T-helper 1 cell (primary cell): ENCODE measurements at places on chromosomes 12 and 14.

- no peak for DNase-seq
Measured at GRCh38 chr12:118271183-118271582, 101.5 kb downstream of the TAOK3 start.

DNA sequence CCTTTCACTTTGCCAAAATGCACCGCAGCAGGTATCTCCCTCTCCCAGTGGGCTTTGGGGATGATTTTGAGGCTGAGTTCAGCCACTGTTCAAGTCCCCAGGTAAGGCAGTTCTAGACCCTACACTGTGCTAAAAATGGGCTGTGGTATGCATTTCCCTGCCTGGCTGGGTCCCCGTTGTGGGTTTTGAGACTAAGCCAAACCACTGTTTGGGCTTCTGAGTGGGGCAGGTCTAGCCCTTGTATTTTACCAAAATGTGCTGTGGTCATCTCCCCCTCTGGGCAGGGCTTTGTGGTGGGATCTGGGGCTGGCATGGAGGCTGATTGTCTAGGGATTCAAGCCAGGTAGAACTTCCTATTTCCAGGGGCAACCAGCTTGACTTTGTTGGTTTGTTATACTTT, 13.6 kb upstream of the OR4Q3 start:
- DNase-seq: peak; percentile 1

- no peak for DNase-seq
Measured at GRCh38 chr12:62075870-62076269, 184.3 kb upstream of the USP15 start.

GRCh38 chr14:44814196-44814595, 147.6 kb downstream of the KLHL28 start:
- no peak for DNase-seq

DNA sequence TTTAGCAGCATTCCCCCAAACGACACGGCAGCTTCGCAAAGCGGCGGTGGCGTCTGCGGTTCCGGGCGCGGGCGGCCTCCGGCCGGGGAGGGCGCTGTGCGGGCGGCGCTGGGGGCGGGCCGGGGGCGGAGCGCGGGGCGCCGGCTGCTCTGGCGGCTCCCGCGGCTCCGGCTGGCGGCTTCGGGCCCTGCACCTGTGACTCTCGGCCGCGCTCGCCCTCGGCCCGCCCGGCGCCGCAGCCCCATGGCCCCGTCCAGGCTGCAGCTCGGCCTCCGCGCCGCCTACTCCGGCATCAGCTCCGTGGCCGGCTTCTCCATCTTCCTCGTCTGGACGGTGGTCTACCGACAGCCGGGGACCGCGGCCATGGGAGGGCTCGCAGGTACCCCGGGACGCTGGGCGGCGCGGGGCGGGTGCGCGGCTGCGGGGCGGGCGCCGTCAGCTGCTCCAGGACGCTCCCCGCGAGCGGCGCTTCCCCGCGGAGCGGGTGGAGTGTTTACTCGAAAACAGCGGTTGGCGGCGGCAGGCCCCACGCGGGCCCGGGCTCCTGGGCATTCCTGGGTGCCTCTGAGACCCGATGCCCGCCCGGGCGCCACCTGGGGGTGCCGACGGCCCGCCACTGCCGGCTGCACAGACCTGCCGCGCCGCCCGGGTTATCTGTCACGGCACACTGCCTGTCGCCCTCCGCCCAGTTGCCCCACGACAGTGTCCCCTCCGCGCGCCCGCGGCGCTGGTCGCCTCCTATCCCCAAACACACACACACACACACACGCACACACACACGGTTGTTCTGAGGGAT, at the start of gene SLC48A1:
SLC48A1 (plus strand) TSS at position 177 of the 796 bp plus-strand sequence; CDS start at position 244, 67 bp downstream.
- DNase-seq: peak; percentile 63

GRCh38 chr12:131786331-131786730, 41.9 kb upstream of the MMP17 start:
- DNase-seq: no peak

DNA sequence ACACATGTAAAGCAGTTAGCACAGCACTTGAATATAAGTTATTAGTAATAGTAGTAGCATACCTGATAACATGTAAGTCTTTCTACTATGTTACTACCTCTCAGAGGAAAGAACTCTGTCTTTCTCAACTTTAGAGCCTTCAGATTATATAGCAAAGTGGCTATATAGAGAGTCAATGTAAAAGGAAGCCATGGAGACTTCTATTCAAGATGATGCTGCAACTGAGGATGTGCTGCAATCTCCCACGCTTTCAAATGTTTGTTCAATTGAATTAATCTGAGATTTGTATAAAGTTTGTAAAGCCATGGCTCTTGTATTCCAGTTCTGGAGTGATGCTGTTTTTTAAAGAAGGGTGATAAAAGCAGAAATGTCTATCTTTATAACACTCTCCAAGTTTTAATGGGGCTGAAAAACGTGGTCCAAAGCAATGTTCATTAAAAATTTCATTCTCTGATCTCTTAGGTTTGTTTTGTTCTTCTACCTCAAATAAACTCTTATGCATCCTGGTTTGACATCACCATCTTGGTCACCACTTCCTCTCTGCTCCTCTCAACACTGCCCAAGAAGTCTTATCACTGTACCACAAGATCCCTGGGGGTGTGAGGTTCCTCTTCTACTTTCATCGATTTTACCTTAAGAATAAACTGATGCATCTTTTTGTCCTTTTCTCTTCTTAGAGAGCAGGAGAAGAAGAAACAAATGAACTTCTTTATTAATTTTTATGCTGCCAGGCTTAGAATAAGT, 40.6 kb downstream of the C12orf42 start:
- peak; percentile 6 for DNase-seq

DNA sequence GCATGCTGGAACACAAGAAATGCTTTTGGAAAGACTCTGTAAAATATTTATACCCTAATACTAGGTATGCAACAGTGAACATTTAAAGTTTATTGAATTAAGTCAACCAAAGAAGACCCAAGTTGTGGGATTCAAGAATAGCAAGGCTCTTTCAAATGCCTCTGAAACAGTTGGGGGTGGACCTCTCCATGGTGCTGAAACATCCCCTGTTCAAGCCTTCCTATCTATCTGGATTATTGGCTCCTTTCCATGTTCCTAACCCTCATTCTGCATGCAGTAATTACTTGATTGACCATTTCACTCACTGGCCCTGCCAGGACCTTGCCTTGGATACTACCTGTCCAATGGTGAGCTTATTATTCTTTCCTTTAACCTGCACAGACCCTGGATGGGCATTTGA, 349.7 kb downstream of the NRXN3 start:
- no peak for DNase-seq

- DNase-seq: no peak
Measured at GRCh38 chr14:92677087-92677668, 71.2 kb downstream of the LGMN start.

DNA sequence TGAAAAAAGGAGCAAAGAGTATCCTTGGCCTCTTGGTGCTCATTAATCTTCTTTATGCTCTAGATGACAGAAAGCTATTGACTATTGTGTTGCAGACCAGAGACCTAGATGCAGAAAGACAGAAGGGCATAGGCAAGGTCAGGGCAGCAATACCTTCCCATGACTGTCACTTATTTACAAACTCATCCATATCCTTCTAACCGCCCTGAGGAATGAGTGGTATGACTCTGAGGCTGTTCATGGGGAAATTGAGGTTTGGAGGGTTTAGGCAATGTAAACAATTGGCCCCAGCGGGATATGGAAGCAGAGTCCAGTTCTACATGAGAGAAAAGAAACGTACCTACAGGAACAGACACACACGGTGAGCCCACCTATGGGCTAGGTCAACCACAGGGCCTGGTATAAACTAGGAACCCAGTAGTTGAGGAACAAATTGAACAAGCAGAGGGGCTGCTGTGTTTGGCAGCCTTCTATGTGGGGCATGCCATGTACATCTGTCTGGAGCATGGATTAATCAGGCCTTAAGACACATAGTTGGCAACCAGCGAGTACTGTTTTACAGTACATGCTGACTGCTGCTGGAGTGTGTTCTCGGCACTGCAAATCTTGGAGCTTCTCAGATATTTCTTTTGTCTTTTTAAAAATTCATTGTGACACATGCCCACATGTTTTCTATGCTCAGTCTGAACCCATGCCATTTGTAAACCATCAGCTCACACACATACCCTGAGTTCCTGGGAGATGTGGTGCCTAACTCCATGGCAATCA, 159.7 kb upstream of the NTF3 start:
- DNase-seq: no peak

DNA sequence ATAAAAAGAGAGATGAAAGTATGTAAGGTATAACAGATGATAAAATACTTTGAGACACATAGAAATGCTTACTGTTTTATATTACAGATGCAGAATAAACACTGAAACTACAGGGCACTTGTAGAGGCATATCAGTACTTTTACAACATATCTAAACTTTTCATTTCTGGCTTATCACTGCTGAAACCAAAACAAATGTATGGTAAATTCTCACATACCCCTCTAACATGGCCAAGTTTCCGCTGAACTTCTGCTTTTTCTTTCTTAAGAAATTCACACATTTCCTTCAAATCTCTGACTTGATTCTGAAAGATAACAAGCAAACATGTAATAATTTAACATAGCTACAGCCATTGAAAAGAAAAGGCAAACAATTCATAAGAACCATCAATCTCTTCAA, 33.3 kb upstream of the C12orf50 start:
- DNase-seq: no peak

- DNase-seq: no peak
Measured at GRCh38 chr14:68676511-68676943, 116.3 kb downstream of the ZFP36L1 start.

GRCh38 chr12:52600475-52600874, 788 bp downstream of the KRT72 start:
- no peak for DNase-seq

DNA sequence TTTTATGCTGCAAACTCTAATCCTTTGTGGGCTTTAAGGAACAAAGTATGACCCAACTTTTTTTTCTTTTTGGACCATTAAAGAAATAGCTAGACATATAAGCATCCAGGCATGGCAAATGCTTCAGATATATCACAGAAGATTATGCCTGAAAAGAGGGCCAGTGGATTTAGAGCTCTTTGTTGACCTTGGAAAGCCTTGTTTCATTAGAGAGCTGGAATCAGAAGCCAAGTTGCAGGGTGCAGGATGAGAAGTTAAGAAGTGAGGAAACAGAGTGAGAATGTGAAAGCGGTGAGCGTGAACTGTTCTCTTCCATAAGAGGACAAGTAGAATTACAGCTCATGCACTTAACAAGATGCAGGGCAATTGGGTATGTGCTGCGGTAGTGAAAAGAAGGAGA, 373.7 kb downstream of the SYT1 start:
- DNase-seq: no peak

DNA sequence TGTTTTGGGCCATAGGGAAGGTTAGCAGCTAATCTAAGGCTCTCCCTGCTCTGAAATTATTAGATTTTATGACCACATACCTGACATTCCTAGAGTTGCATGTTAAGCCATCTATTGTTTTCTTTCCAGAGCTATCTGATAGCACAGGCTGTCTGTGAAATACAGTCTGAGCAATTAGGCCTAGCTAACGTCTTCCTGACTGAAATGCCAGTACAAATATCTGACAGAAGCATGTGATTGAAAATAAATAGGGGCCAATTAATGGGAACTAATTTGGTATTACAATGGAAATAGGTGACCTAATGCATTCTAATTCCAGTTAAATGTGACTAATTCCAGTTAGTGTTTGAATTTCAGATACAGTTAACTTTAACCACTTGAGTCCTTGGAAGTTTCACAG, 115.2 kb downstream of the C12orf75 start:
- no peak for DNase-seq

- no peak for DNase-seq
Measured at GRCh38 chr12:118541934-118542333, 165.6 kb downstream of the SUDS3 start.

DNA sequence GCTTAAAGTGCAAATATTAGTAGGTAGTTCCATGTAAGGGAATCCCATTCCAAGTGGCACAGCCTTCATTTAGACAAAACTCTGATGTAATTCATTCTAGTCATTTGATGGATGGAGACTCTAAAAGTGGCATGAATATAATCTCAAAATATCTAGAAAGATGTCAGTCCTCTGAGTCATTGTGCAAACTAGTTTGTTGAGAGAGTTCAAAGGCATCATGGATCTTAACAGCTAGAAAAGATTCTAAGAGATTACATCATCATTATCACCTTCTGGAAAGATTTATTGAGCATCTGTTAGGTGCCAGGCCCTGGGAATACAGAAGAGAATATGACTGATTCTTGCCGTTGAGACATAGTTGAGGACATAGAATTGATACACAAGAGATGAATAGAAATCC, 30.7 kb downstream of the CRADD start:
- no peak for DNase-seq

GRCh38 chr14:95237121-95237957, 80.0 kb upstream of the DICER1 start:
- DNase-seq: no peak

- DNase-seq: no peak
Measured at GRCh38 chr12:67826946-67827720, 162.1 kb upstream of the IFNG-AS1 start.

DNA sequence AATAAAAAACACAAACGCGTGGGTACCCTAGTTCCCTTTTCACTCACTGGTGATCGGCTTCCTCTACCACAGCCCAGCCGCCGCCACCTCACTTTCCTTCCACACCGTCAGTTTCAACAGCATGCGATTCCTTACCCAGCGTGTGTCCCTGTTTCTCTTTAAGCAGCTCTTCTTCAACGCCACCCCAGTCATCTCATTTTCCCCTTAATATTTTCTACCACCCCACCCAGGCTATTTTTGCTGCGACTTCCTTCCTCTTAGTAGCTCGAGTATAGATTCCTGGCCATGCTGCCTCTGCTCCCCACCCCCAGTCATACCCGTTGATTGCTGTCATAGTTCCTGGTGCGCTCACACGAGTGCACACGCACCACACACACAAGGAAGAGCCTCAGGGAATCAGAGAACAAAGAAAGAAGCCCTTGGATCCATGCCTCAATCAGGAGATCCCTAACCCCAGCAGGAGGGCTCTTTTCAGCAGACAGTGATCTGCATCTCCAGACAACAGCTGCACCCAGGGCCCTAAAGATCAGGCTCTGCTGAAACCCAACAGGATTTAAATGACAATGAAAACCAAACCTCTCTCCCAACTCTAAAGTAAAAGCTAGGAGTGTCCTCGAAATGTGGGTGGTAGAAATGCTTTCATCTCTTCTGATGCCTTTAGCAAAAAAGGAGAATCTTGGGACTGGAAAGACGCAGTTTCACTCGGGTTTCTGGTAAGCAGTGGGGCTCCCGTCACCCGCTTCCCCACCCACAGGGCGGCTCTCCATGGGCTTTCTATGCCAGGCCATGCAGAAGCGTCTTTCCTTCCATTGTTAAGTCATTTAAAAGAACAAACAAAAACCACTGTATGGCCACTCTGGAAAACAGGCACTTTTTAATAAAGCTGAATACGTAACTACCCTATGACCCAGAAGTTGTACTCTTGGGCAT, 23.8 kb downstream of the VPS37B start:
- no peak for DNase-seq

GRCh38 chr14:101875727-101876554, 88.4 kb upstream of the DYNC1H1 start:
- DNase-seq: peak; percentile 37

DNA sequence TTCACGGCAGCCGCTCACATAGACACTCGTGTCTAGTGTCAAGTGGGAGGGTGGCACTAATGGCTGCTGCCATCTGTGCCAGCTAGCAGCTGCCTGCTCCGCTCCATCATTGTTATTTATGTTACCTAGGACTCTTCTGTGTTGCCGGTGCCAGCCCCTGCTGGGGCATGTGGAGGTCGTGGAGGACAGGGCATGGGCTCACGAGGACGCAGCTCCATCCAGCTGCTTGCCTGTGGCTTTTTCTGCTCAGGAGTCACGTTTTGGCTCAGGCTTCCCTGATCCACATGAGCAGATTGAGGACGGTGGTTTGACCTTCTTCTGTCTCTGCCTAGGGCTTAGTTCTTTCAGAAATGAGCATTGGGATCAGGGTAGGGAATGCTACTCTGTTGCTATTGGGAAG, 31.2 kb downstream of the TPCN1 start:
- DNase-seq: no peak

- no peak for DNase-seq
Measured at GRCh38 chr12:112199136-112199535, 73.8 kb downstream of the TRAFD1 start.
